M059J (cell line): ENCODE measurements at places on chromosomes 1 and 21. TPM values are rescaled to one million over a fixed set of nuclear protein-coding genes. Genes with fewer than 3 reads are reported as not detected.

The VAV3 gene
- total RNA-seq: 72.8 and 96.6 TPM in 2 replicates

The PLEKHO1 gene
- total RNA-seq: 34.9 and 46.8 TPM in 2 replicates

The FCRLA gene
- total RNA-seq: 1.9 and 2.0 TPM in 2 replicates

The LCE3D gene
- total RNA-seq: not detected in 2 replicates

The SYTL1 gene
- 1.4 and 2.9 TPM in 2 replicates for total RNA-seq

The ADORA3 gene
- total RNA-seq: not detected in 2 replicates

The KCNC4 gene
- 0.07 and 0.91 TPM in 2 replicates for total RNA-seq

DNA sequence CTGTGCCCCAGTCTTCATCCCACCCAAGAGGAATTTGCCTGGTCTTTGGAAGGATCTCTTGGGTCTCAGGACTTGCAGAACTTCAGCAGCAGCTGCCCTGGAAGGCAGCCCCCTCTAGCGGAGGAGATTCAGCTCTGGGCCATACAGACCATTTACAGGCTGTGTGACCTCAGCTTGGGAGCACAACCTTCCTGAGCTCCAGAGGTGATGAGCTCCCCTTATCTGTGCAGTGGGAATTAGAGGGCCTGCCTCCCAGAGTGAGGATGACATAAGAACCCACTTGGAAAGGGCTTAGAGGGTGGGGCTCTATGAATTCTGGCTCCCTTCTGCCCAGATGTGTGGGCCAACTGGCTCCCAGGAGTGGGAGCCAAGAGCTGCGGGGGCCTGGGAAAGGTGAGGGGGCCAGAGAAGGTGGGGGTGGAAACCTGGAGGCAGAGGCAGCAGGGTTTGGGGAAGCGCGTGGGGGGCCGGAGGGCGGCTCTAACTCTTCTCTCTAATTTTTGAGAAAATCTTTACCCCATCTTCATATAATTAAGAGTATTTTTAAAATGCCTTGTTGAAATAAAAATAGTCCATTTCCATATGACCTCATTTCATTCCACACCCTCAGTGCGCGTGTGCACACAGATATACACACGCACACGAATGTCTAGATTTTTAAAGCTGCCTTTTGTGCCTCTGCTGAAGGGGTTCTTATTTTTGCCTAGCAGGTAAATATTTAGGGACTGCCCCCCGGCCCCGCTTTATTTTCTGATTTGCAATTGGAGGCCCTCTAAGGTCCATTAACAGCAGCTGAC is 21.5 kb downstream of the EPHB2 start:
- no peak for DNase-seq

DNA sequence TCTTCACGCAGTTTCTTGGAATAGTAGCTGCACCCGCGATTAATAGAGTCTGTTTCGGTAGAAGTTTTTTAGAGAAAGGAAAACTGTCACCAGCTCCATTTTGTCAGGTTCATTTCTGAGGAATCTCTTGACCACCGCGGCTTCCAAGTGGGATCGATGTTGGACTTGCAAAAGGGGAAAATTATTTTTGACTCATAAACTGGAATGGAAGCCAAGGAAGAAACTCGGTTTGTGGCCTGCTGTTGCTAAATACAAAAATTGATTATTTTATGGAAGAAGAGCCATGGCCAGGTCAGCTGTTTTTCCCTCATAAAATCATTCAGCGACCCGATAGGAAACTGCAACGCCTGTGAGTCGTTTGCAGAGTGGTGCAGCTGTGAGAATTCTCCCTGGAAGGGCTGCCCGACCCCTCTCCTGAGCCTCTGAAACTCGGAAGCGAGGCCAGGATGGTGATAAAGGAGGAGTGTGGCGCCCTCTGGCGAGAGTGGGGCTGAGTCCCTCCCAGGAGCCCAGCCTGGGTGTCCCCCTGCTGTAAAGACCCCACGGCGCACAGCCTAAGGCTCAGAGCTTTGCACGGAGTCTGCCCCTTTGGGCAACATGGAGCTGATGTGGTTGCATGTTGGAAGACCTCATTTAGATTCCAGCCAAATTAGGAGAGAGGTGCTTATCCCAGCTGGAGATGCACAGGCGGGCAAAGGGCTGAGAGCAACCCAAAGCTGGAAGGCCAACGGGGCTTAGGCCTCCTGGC is 83.6 kb upstream of the SLC25A33 start:
- DNase-seq: peak; percentile 40

- DNase-seq: peak; percentile 49
These were observed 121.7 kb downstream of the ADGRL4 start for GRCh38 chr1:78884685-78885452.

DNA sequence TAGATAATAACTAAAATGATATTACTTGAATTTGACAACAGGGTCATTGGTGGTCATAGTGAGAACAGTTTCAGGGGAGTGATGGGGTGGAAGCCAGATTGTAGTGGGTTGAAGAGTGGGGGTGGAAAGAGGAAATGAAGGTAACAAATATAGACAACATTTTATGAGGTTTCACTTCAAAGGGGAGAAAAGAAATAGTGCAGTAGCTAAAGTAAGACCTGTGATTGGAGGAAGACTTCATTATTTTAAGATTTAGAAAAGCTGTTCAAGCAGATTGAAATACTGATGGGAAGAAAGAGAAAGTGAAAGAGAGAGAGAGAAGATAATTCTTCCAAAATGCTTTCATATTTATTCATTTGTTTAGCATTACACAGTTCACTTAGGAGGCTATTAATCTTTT is 52.0 kb upstream of the KCNA3 start:
- no peak for DNase-seq
